SK-N-SH treated with all-trans-retinoic acid at 6 μM for 48 hours (cell line): ENCODE measurements at places on chromosomes 13 and 19.

DNA sequence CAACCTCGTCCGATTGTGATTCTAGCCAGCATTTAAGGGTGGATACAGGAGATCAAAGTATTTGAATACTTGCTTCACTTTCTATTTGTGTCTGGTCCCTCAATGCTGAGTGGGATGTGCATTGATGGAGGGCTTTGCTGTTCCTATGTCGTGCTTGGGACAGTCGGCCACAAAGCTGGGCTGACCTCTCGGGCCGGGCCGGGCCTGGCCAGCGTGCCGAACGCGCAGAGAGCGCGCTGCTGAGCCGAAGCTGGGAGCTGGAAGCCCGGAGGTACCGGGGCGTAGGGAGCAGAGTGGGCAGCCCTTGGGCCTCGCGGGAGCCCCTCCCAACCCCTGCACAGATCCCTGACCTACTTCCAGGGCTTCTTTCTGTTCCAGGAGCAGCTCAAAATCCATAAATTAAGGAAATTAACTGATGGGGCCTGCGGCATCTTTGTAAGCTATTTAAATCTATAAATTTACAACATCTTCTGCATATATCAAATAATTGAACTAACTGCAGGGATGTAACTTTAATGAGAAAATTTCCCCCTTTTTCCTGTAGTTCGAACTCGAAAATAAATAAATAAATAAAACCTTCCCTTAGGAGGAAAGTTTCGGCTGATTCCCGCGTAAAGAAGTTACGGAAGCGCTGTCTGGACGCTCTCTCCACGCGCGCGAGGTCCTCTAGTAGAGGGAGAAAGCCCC is 1.8 kb upstream of the KCTD15 start:
- ATAC-seq = no peak

DNA sequence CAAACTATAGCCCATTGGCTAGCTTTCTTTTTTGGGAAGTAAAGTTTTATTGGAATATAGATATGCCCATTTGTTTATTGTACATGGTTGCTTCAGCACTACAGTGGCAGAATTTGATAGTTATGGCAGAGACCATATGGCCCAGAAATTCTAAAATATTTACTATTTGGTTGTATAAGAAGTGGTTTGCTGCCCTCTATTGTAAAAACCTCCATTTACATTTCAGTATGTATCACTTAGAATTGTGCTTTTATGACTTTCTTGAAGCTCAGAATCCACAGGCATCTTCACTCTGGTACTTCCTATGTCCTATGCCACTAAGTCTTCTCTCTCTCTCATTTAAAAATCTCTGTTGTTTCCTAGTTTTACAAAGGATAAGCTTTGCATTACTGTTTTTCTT is 37.7 kb downstream of the DLEU7 start:
- no peak for ATAC-seq

DNA sequence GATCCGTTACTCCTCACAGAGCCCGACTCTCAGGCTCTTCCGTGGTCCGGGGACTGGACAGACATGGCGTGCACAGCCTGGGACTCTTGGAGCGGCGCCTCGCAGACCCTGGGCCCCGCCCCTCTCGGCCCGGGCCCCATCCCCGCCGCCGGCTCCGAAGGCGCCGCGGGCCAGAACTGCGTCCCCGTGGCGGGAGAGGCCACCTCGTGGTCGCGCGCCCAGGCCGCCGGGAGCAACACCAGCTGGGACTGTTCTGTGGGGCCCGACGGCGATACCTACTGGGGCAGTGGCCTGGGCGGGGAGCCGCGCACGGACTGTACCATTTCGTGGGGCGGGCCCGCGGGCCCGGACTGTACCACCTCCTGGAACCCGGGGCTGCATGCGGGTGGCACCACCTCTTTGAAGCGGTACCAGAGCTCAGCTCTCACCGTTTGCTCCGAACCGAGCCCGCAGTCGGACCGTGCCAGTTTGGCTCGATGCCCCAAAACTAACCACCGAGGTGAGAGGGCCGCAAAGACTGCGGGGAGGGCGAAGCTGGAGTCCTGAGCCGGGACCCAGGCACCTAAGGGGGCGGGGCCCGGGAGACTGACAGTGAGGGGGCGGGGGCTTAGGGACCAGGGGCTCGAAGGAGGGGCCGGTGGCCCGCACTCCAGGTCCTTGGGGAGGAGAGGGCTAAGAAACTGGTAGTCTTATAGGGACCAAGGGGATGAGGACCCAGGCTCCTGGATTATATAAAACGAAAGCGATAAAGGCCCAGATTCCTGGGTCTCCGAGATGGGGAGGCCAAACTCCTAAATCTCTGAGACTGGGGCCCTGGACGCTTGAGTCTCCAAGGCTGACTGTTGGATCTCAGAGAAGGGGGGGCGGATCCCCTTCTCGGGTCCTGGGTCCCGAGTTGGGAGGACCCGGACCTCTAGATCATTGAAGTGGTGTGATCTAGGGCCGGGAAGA is 2.0 kb downstream of the ETV2 start:
- ATAC-seq = peak; percentile 67

DNA sequence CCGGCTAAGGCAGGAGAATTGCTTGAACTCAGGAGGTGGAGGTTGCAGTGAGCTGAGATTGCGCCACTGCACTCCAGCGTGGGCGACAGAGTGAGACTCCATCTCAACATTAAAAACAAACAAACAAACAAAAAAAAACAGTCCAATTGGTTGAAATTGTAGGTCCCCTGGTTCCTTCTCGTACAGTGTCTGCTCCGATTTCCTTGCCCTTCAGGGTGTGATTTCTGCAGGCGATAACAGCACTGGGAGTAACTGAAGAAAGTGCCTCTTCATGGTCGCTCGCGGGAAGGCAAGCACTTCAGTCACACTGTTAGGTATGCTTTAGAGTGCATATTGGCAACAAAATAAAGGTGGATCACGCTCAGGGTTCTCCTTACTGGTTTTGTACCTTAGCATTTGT is 39.7 kb downstream of the TPT1 start:
- no peak for ATAC-seq
